ENCODE measurements at places on chromosomes 3 and 15.

- no peak for DNase-seq
Observed at GRCh38 chr15:49718846-49719245, 98.0 kb downstream of the DTWD1 start.

DNA sequence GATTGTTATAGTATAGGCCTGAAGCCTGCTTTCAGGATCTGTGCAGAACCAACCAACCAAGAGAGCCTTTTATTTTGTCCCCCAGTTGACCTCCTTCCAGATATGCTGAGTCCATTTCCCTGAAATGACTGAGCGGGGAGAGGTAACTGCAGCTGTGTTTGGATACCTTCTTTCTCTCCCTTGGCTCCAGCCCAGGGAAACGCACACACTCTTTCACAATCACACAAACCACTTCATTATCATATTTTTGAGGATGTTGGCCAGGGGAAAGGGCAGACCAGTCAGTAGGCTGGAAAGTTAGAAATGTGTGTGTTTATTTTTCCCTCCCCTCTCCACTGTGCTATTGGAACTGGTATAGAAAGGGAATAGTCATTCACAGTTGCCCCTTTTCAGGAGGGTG, 417.7 kb upstream of the TBL1XR1 start:
- peak; percentile 96 for DNase-seq

DNA sequence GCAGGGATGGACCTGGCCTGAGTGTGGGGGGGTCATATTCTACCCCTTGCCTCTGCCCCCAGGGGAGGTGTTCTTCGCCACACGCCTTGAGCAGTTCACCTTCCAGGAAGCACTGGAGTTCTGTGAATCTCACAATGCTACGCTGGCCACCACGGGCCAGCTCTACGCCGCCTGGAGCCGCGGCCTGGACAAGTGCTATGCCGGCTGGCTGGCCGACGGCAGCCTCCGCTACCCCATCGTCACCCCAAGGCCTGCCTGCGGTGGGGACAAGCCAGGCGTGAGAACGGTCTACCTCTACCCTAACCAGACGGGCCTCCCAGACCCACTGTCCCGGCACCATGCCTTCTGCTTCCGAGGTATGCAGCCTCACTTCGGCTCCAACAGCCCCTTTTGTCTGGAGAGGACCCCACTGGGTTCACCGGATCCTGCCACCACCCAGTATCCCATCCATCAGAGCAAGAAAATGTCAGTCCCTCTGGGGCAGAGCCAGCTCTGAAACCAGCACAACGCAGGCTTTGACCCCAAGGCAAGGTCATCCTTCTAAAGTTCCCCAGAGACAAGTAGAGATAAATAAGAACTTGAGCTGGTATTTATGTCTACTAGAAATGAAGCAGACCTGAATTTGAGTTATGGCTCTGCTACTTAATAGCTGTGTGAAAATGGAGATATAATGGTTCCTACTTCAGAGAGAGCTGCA, 45.8 kb downstream of the HAPLN3 start:
- DNase-seq: no peak

GRCh38 chr15:38899300-38899699, 334.7 kb upstream of the RASGRP1 start:
- peak; percentile 48 for DNase-seq

GRCh38 chr15:60752973-60753720, 274.2 kb upstream of the ICE2 start:
- DNase-seq: no peak

DNA sequence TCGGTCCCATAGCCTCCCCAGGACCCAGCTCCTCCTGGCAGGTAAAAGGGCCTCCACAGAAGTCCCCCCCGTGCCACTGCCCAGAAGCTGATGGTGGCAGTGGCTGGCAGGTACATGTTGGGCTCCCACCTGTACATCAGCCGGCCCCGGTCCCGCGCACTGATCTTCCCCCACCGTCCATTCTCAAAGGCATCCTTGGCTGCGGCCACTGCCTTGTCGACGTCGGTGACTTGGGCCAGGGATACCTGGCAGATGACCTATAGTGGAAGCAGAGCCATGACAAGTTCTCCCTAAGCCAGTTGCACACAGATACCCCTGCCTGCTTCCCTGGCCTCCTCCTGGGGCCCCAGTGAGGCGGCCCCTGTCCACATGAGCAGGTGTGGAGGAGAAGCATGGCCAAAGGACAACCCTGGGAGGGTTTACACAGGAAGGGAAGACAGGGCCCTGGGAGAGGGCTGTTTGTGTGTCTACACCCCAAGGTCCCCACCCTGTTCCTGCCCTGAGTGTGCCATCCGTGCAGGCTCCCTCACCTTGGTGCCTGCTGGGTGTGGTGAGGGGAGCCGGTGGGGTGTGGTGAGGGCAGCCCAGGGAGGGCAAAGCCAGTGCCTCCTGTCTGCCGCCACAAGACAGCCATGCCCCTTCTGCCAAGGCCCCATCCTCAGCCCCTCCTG, 44.8 kb downstream of the ALDH1L1 start:
- no peak for DNase-seq

DNA sequence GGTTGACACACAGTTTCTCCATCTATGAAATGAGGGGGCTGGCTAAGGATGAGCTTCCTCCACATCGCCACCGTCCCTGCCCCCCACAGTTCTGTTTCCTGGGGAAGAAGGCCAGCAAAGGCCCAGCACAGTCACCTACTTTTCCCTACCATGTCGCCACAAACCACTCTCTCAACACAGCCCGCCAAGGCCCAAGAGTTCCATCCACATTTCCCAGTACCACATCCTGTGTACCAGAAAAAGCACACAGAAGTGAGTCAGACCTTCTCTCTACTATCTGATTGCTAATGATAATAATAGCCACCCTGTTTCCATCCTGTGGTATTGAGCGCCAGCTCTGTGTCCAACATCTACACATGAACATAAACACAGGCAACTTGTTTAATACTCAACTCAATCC, 30.3 kb upstream of the C15orf39 start:
- peak; percentile 79 for DNase-seq

DNA sequence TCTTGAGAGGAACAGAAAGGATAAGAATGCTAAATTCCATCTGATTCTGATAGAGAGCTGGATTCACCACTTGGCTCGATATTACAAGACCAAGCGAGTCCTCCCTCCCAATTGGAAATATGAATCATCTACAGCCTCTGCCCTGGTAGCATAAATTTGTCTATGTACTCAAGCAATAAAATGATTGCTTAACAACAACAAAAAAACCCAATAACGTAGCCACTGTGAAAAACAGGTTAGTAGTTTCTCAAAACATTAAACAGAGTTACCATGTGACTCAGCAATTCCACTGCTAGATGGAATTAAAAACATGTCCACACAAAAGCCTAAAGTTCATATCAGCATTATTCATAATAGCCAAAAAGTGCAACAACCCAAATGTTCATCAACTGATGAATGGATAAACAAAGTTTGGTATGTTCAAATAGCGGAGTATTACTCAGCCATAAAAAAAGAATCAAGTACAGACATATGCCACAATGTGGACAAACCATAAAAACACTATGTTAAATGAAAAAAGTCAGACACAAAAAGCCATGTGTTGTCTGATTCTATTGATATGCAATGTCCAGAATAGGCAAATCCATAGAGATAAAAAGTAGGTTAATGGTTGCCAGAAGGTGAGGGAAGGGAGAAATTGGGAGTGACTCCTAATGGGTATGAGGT, 16.8 kb downstream of the BCL2L10 start:
- peak; percentile 96 for DNase-seq

- DNase-seq: no peak
Observed at GRCh38 chr3:157836022-157836421, 270.2 kb downstream of the SHOX2 start.

- DNase-seq: peak; percentile 42
Observed at GRCh38 chr15:27059610-27060202, 88.7 kb downstream of the GABRG3 start.

- DNase-seq: no peak
Observed at GRCh38 chr3:140097874-140098635, 163.1 kb downstream of the CLSTN2 start.

DNA sequence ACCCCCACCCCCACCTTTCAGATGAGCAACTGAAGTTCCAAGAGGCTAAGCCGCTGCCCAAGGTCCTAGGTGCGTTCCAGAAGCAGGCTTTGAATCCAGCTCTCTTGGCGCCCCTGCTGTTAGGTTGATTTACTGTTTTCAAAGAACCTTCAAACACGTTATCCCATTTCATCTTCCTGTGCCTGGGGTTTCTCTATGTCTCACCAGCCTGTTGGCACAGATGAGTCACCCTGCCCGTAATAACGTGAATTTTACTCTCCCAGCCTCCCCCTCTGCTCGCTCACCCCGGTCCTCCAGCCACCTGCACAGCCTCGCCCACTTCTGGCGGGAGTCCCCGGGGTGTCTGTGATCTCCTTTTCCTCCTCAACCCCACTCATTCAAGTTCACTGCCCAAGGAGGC, 13.0 kb upstream of the TSEN2 start:
- DNase-seq: no peak

DNA sequence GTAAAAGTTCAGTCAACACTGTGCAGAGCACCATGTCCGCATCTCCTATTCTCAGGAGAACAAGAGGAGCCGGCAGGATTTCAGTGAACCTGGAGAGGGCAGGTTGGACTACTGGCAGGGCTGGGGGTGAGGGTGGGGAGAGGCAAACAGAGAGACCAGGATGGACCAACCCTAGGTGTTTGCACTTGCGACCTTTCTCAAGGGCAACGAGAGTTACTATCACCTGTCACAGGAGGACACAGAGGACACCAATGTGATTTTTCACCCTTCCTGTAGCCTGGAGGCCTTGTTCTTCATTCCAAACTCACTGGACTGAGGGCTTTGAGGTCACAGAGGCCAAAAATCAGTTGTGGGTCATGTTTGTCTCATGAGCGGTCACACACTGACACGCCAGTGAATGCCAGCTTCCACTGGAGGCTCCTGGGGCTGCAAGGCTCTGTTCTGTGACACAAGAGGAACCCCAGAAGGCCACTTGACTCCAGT, 89.5 kb downstream of the CPN2 start:
- DNase-seq: no peak

GRCh38 chr15:50166216-50166615, 15.8 kb upstream of the SLC27A2 start:
- peak; percentile 86 for DNase-seq

DNA sequence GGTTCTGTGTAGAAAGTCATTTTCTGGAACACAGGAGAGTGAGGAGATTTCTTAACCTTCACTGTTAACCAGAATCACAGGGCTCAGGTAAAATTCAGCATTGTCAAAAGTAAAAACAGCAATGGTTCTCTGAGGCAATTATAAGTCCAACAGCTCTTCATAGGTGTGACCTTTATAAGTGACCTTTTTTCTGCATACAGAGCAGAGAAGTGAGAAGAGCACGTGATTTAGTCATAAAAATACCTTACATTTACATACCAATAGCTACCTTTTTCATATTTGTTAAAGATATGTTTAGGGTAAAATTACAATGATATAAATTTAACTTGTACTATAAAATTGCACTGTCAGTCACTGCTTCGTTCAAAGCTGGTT, 36.2 kb upstream of the ZKSCAN7 start:
- DNase-seq: no peak

- peak; percentile 70 for DNase-seq
Observed at GRCh38 chr15:98609144-98609852, 39.0 kb upstream of the IGF1R start.

All from fibroblast of skin of right quadriceps (primary cell).